ENCODE measurements at places on chromosomes 6 and 20.

DNA sequence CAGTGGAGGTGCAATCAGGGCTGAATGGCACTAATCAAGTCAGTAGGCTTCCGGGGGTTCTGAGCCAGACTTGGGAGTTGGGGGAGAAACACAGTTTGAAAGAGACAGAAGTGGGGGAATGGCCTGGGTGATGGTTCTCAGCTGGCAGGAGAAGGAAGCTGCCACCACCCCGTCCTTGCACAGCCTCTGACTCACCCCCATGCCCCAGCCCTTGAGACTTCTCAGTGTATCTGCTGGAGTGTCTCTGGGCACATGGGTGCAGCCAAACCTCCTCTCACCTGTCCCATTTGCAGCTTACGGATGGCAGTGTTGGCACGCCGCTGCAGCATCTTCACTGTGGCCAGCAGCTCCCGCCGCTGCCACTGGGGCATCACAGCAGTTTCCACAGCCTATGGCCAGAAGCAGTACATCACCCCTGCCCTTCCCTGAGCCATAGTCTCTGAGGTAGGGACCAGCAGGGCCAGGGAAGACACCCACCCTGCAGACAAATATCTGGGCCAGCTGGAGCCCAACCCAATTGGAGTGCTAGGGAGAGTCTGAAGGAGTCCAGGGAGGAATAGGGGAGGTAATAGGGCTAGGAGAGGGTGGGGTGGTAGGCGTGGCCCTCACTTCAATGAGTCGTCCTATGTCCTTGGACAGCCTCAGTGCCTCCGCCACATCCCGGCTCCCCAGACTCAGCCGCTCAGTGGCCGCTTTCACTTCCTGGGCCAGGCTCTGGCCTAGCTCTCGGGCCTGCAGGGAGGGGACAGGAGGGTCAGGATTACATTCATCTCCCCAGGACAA lies 11.2 kb downstream of the AARS2 start:
- DNase-seq: peak; percentile 17

DNA sequence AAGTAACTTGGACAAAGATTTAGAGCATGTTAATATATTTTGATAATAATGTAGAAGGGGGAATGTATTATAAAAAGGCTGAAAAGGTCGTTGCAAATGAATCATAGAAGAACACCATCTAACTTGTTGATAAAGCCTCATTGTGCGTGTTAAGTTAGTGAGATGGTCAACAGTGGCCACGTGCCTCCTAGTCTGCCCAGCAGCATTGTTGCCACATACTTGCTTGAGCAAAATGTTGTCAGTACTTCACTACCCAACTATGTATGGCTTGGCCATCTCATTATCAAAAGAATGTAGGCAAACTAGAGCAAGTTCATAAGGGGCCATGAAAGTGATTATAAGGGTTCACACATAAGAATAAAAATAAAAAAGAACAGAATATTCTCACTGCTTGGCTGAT lies 84.6 kb downstream of the PHACTR1 start:
- DNase-seq: no peak

GRCh38 chr6:13260831-13261230 lies 67.5 kb downstream of the TBC1D7 start:
- DNase-seq: no peak

DNA sequence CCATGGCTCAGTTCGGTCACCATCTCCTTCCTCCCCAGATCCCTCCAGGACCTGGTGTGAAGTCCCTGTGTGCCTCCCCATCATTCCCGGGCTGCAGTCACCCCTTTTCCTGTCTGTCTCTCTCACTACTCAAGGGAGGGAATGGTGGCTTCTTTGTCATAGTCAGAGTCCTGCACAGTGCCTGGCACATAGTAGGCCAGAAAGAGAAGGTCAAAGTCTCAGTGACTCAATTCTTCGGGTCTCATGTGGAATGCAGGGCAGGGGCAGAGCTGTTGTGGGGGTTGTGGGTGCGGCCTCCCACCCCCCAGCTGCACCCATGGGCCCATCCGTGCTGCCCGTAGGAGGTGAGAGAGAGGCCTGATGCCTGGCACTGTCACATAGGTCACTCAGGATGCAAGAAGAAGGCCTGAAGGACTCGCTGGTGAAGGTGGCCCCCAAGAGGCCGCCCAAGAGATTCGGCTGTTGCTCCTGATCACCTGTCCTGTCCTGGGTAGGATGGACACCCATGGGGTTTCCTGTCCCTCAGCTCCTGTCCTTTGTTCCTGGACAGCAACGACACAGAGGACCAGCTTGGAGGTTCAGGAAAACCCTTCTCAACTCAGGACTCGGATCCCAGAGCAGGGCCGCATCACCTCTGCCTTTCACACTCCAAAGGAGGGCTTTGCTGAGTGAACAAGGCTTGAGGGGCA lies 34.1 kb downstream of the RAB44 start:
- DNase-seq: no peak

- no peak for DNase-seq
These were observed 369.4 kb upstream of the CITED2 start for GRCh38 chr6:139743664-139744437.

GRCh38 chr6:7591770-7592169 lies 1.8 kb downstream of the SNRNP48 start:
- no peak for DNase-seq

- DNase-seq: no peak
These were observed 93.3 kb downstream of the KCNQ5 start for GRCh38 chr6:72715119-72715518.

DNA sequence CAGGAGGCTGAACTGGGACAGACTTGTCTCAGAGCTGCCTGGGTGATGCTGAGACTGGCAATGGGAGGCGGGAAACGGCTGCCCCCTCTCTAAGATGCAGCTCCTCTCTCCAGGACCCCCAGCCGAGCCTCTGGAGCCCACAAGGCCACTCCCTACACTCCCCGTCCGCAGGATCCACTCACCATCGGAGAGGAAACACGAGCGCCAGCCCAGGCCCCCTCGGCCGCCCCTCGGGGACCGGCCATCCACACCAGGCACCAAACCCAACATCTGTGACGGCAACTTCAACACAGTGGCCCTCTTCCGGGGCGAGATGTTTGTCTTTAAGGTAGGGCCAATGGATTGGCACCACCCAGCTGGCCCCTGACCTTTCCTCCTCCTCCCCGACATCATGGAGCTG lies 10.8 kb downstream of the MMP24OS start:
- no peak for DNase-seq

GRCh38 chr6:145313041-145313855 lies 422.1 kb downstream of the EPM2A start:
- no peak for DNase-seq

GRCh38 chr6:93790981-93791380 lies 371.6 kb upstream of the EPHA7 start:
- DNase-seq: no peak

- DNase-seq: no peak
These were observed 63.0 kb upstream of the INSM1 start for GRCh38 chr20:20304942-20305341.

- DNase-seq: no peak
These were observed 917.7 kb downstream of the PHF3 start for GRCh38 chr6:64553249-64553786.

DNA sequence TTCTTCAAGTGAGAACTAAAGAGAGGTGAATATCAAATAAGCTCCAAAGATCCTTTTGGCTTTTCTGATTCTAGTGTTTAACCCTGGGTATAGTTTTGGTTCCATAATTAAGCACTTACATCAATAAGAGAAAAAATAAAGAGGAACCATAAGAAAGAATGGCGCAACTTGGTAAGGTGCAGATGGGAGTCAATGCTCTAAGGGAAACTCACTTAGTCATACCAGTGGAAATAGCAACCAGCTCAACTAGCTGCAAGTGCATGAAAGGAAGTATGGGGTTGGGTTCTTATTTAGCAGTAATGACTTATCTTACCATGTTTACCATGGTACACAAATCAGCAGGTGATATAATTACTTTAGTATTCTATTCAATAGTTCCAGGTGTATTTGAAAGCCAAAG lies 296.5 kb upstream of the RUNX2 start:
- no peak for DNase-seq

DNA sequence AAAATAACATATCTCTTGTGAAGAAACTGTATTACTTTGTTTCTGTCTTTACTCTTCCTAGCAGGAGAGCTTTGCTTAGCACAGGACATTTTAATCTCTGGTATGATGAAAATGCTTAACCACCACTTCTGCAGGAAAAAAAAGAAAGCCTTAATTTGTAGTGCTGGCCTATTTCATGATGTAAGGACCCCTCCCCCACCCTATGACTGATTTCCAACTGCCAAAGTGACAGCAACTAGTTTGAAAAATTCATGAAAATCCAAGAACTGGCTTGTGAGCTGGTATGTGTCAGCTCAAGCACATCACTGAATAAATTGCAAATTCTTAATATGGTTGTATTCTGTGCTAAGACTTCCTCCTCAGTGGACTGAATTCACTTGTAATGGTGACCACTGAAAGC lies 125.3 kb downstream of the REV3L start:
- no peak for DNase-seq

GRCh38 chr6:35151466-35151865 lies 10.3 kb upstream of the TCP11 start:
- DNase-seq: no peak

DNA sequence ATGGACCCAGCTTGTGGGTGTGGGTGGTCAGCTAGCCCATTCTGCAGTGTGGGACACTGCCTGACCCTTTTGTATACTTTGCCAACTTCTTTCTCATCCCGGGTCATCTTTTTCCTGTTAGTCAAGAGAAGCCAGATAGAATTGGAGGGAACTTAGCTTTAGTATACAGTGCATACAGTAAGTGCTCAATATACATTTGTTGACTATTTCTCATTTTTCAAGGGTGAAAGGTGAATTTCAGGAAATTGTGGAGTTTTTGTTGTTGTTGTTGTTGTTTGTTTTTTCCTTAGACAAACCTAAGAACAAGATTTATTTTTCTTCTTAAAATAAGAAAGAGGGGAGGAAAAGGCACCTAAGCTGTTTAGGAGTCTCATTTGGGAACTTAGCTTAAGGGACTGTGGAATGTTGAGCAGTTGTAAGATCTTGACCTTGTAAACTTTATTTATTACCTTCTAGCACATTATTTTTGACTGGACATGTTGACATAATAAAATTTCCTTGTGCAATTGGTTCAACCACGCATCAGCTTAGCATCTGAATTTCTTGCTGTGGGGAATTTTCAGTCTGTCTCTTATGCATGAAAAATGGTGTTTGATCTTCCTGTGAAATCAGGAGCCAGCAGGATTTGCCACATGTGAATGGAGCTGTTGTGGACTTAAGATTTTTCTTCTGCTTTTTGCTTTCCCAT lies 113.6 kb downstream of the ARID1B start:
- DNase-seq: no peak

GRCh38 chr20:39871013-39871412 lies 818.0 kb downstream of the MAFB start:
- no peak for DNase-seq

DNA sequence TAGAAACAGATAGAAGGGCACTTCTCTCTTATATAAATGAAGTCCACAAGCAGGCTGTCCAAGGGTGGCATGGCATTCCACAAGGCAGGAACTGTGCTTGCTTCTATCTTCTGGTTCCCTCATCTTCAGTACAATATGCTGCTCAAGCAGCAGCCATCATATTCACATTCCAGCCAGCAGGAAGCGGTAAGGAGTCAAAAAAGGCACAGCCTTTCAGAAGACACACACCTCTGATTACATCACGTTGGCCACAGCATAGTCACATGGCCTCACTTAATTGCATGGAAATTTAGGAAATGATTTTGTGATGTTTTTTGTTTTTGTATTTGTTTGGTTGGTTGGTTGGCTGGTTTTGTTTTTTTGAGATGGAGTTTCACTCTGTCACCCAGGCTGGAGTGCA lies 19.0 kb downstream of the REM1 start:
- no peak for DNase-seq

DNA sequence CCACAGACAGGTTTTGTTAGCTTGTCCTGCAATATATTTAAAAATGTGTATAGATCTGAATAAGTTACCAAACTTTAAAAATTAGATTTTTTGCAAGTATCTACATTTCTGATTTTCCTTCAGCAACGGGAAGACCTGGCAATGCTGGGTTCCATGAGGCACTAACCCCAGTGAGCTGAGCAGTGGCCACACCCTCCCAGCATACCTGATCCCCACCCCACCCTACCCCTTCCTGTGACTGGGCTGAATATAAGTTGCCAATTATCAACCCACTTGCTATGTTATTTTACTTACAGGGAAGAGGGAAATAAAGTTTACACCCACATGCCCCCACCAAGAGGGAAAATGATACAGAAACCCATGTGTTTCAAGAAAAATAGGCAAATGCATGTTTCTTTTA lies 70.3 kb upstream of the RALGAPA2 start:
- no peak for DNase-seq

- peak; percentile 22 for DNase-seq
These were observed 1.9 kb downstream of the BLCAP start for GRCh38 chr20:37525810-37526209.

- no peak for DNase-seq
These were observed 13.7 kb downstream of the NEDD9 start for GRCh38 chr6:11218538-11219399.

GRCh38 chr6:158808442-158808833 lies 10.7 kb downstream of the EZR start:
- DNase-seq: no peak

DNA sequence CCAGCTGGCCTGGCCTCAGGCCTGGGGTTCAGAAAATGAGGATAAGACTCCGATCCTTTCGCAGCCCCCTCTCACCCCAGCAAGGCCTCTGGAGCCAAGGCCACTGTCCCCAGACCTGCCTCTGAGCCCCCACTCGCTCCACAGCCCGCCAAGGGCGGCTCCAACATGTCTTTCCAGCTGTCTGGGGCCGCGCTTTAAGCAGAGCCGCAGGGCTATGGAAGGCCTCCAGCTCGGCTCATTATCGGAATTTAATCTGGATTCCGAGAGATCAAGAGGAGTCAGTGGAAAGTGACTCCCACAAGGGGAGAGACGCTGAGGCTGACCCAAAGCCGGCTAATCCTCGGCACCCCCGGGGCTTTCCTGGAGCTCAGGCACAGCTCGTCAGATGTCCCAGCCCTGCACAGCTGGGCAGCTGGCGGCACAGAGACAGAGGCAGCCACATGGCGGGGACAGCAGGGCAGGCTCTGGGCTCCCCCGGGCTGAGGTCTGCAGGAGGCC lies 41.8 kb downstream of the BMP7 start:
- no peak for DNase-seq

GRCh38 chr6:79833964-79834284 lies 113.4 kb downstream of the ELOVL4 start:
- DNase-seq: no peak

DNA sequence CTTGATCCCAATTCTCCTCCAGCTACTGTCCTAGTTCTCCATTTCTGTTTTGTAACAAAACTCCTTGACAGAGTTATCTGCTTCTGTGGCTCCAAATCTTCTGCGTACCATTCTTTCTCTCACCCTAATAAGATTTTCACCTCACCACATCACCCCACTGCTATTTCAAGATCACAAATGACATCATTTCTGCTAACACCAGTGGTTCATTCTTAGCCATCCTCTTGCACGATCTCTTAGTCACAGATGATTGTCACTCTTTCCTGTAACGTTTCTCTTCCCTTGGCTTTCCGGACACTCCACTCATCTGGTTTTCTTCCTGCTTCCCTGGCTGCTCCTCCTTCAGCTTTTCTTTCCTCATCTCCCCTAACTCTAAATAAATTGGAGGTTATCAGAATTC lies 56.8 kb upstream of the FABP7 start:
- no peak for DNase-seq

- no peak for DNase-seq
These were observed 103.6 kb downstream of the NOL4L start for GRCh38 chr20:32481311-32482142.

GRCh38 chr6:132919045-132919860 lies 104.9 kb downstream of the RPS12 start:
- no peak for DNase-seq

All from activated effector memory CD4-positive, alpha-beta T cell treated with anti-CD3 and anti-CD28 coated beads, Interleukin-2, amount 50 U/mL, for 16 hours (primary cell).